Fibroblast of skin of abdomen (primary cell): ENCODE measurements at places on chromosomes 5 and 9.

GRCh38 chr9:95085036-95085770 lies 232.3 kb downstream of the FANCC start:
- DNase-seq, result no peak

- DNase-seq, result peak; percentile 45
These were observed 41.4 kb downstream of the PAM start for GRCh38 chr5:102796498-102796897.

GRCh38 chr5:82785456-82785855 lies 291.7 kb downstream of the TMEM167A start:
- no peak for DNase-seq

DNA sequence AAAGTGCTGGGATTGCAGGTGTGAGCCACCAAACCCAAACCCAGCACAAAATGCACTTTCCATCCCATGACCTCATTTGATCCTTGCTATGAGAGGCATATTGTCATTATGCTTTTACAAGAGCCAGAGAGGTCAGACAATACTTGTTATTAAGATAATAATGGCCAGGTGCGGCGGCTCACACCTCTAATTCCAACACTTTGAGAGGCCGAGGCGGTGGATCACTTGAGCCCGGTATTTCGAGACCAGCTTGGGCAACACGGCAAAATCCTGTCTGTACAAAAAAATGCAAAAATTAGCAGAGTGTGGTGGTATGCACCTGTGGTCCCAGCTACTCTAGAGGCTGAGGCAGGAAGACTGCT lies 55.9 kb upstream of the IL17B start:
- no peak for DNase-seq

DNA sequence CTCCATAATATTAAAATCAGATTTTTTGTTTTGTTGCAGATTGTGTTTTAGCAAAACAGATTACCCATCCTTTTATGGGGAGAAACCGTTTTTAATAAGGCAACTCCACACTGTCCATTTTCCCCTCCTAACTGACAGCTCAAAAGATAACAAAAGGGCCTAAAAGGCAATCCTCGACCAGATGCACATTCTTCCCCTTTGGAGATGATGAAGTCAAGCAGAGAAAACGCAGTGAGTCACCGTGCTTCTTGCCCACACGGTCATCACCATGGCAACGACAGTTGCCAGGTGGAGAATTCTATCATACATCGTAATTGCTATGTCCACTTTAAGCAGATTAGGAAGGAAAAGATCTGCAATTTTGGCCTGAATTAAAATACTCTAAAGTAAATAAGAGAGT lies 96.4 kb downstream of the DIRAS2 start:
- peak; percentile 94 for DNase-seq
